ENCODE measurements at places on chromosomes 7 and 10.

- DNase-seq: no peak
Measured at GRCh38 chr10:126208726-126209302, 179.5 kb downstream of the ADAM12 start.

GRCh38 chr7:88969167-88969566 lies 173.6 kb upstream of the TEX47 start:
- no peak for DNase-seq

DNA sequence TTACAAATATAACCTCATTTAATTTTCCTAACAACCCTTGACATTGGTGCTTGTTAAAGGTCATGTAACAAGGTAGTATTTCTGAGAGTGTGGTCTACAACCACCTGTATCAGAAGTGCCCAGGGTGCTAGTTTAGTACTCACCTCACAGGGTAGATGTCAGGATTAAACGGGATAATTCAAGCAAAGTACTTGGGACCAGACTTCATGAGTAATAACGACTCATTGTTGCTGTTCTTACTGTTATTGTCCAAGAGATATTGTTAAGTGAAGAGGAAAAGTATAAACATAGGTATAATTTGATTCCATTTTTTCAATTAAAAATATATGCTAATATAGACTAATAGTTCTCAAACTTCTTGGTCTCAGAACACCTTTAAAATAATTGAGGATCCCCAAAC lies 179.3 kb downstream of the WNT2 start:
- no peak for DNase-seq

GRCh38 chr7:142800088-142800487 lies 29.3 kb downstream of the PRSS2 start:
- DNase-seq: no peak

DNA sequence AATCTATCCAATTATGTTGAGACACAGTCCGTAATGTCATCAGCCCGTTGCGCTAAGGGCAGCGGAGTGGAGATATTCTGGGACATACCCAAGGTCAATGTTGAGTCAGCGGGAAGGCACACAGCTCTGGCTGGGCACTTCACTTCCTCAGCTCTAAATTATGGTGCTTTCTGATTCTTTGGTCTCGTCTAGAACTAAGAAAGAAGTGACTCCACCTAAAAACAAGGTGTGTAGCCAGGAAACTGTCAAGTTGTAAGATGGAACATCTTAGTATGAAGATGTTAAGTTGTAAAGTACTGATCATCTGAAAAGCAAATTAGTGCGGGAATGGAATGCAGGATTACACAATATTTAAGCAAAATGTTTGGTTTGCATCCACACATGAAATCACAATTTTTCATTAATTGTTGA lies 43.1 kb downstream of the BAIAP2L1 start:
- DNase-seq: no peak

GRCh38 chr10:69697006-69697405 lies 67.0 kb downstream of the FAM241B start:
- DNase-seq: no peak

DNA sequence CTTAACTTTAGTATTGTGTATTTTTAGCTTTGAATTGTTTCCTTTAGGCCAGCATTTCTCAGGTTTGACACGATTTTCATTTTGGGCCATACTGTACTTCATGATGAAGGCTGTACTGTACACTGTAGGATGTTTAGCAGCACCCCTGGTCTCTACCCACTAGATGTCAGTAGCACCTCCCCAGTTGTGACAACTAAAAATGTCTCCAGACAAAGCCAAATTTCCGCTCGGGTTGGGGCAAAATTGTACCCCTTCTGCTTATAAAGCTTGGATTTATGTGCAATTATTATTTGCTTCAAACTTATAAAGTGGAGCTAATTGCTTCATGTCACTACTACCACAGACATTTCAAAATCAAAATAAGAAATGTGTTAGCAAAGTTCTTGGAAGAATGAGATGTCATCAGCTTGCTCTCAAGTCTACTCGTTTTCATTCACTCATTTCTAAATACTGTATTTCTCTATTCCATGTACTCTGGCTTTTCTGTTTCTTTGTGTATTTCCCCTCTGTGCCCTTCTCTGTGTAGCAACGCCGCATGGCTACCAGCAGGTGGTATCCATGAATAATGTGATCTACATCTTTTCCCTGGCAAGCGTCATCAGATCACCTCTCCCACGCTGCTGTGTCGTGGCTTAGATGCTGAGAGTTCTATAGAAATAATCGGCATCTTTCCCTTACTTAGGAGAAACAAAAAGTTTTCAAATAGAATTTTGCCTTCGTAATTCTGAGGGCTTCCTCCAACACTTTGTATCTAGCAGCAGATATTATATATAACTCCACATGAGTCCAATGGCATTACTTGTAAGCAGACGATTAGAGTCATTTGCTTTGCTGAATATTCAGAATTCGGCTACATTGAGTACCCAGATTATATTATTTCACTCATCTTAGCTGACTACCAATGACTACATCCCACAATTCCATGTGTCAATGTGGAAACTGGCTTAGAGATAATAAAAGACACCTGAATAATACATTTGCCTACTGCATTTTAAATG lies 47.8 kb upstream of the CALCR start:
- DNase-seq: no peak

- DNase-seq: no peak
Measured at GRCh38 chr10:133131053-133131452, 29.0 kb upstream of the KNDC1 start.

All from GM10248 (cell line).